ENCODE measurements at places on chromosomes 7 and 10.
A peak's percentile ranks its signal among the peaks of the same experiment; 100 is the strongest.

DNA sequence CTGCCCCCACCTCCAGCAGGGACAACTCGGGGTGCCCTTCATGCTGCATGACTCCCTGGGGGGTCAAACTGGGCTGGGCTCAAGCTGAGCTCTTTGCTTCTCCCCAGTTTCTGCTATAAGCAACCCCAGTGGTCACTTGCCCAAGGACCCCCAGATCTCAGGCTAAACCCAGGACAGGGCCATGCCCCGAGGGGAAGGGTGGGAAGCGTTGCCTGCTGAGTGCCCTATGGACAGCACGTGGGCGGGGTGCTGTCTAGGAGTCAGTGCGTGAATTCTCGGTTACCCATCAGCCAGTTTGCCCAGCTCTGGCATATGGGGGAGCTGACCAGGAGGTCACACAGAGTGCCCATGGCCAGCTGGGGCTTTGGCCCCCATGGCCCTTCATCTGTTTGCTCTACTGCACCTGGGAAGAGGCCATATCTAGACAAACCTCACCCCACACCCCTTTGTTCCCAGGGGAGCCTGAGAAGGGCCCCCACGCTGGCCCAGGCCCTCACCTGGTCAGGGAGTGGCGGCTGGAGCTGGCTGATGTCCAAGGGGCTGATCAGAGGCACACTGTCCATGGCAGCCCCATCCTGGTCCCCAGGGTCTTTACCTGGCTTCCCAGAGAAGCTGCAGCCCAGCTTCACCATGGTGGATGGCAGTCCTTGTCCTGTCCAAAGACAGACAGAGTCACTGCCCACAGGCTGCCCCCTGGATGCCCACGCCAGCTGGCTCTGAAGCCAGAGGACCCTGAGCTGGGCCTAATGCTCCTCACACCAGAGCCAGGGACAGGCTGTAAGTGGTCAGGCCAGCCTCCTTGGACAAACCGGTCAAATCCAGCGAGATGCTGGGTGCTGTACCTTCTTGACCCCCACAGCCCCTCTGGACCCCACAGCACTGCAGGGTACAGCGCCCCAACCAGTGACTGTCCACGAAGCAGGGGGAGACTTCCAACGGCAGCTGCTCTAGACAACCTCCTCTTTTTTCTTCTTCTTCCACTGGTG is 8.0 kb downstream of the CALY start:
- no peak for DNase-seq

GRCh38 chr10:30434273-30435072 is 489 bp downstream of the MAP3K8 start:
- peak; percentile 52 for DNase-seq

DNA sequence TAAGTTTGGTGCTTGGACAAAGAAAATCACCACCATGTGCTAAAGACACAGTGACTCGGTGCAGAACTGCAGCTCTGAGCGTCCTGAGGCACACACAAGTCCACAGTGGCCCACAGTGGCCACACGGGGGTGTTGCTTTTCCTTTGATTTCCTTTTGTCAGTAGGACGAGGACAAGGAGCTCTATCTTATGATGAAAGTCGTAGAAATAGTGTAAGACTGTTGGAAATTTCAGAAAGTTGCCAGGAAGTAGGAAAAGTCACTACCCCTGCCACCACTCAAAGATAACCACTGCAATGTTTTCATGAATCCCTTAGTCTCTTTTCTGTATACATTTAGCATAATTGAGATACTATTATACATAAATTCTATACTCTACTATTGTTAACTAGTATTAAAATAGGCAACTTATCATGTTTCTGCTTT is 146.0 kb downstream of the TNS3 start:
- DNase-seq, result peak; percentile 74

DNA sequence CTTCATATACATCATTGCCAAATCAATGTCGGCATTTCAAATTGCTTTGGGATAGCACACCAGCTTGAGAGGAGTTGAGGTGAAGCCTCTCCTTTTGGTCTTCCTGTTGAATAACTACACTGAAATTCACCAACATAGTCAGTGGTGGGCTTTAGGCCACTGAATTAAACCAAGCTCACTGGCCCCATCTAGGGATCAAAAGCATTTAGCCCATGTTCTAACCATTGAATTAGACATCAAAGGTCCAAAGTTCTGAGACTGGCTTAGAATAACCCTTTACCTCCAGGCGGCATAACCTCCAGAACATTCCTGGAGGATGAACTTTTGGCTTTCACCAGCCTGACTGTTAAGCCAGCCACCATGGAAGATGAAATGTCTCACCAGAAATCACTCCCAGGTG is 54.6 kb downstream of the BPGM start:
- peak; percentile 65 for DNase-seq

DNA sequence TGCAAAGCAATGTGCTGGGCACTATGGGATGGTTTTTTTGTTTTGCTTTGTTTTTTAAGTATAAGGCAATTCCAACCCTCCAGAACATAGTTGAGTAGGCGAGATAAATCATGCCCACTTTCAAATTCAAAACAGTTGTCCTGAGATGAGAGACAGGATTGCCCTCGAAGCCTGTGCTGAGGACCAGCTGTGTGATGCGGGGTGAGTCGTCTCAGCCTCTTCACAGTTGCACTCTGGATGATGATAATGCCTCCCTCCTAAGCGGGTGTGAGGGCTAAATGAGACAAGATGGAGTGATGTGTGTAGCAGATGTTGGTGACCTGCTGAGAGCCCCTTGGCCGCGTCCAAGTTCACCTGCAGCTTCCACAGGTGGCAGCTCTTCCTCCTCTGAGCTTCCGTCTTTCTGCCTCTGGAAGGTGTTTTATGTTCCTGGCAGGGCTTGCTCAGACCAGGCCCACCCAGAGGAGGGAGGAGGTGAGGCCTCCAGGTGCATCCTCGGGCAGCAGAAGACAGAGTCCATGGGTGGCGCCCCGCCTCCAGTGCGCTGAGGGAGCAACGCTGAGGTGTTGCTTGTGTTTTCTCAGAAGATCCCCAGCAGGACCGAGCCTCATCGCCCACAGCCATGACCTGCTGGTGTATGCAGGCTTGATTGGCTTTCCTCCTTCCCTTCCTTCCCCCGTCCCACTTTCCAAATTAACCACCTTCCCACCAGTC is 30.6 kb downstream of the ECHDC3 start:
- DNase-seq, result no peak

- no peak for DNase-seq
Observed at GRCh38 chr7:93935102-93935501, 13.6 kb downstream of the GNG11 start.

- no peak for DNase-seq
Observed at GRCh38 chr10:80405626-80406025, 2.7 kb upstream of the PRXL2A start.

- no peak for DNase-seq
Observed at GRCh38 chr10:11282661-11283060, 265.0 kb downstream of the CELF2 start.

DNA sequence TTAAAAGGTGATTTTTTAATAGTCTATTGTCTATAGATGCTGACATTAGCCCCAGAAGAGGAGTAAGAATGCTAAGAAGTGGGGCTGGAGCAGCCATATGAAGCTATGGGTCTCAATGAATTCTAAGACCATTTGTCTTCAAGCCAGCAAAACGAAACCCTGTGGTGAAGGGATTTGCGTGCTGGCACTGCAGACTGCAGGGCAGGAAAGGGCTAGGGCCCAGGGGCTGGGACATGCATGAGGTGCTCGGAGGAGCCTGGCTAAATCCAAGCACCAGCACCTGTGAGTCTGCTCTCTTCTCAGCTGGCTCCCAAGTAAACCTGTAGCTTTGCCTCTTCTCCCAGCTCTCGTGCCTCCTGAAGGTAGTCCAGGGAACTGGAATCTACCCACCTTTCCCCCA is 1.3 kb upstream of the NDST2 start:
- no peak for DNase-seq

DNA sequence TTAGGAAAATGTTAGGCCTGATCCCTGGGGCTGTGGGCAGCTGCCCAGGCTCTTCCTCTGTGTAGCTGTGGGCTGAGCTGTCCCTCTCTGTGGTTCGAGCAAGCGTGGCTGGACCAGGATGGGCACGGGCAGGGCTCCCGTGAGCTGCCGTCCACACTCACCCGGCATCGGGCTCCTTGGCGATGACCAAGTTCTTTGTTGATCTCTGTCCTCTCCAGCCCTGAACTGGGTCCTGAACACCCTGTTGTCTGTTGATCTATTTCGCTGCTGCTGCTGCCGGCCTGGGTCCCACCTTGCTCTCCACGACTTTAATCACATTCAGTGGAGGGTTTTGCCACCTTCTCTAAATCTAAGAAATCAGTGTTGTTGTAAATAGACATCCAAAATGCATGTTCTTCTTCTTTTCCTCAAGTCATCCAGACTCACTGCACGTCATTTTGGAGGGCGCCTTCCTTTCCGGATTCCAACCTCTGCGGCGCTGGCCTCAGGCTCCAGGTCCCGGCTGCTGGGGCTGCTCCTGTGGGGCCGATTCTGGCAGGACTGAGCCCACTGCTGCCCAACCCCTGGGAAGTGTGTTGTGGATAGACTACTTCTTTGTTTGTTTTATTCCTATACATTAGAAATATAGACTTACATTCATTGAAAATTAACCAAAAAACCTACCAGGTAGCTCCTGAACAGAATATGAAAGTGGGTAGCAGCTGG is 100.6 kb downstream of the DYNC2I1 start:
- no peak for DNase-seq

GRCh38 chr7:155584261-155584660 is 37.9 kb upstream of the CNPY1 start:
- DNase-seq, result no peak

- DNase-seq, result no peak
Observed at GRCh38 chr10:132714096-132714985, 71.6 kb downstream of the NKX6-2 start.

DNA sequence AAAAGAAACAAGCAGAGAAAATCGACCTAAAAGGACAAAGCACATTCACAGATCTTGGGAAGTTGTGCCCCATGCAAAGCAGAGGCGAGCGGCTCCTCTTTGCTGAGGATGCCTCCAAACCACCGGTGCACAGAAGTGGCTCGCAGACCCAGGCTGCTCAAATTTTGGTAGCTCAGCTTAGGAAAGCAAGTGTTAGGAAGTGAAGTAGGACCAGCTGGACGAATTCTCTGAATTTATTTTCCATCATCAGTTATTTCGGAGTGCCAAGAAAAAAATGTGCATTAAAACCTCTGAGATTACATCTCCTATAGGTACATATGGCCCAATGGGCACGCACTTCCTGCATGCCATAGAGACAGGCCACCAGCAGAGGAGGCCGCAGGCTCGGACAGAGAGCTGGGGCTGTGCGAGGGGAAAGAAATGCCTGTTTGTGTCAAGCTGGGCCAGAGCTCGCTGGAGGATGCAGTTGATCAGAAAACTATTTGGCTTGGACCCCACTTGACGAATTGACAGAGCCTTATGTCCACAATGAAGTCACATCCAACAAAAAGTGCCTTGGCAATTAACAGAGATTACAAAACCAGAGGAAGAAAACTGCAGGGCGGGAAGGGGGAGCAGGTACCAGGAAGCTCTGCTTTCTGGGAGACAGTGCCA is 122.3 kb upstream of the LYZL2 start:
- DNase-seq, result peak; percentile 72

GRCh38 chr7:5692845-5693278 is 88.6 kb downstream of the RNF216 start:
- no peak for DNase-seq

GRCh38 chr10:27542812-27543211 is 38.7 kb downstream of the RAB18 start:
- DNase-seq, result no peak

GRCh38 chr7:84722086-84722485 is 464.8 kb downstream of the SEMA3D start:
- DNase-seq, result no peak

DNA sequence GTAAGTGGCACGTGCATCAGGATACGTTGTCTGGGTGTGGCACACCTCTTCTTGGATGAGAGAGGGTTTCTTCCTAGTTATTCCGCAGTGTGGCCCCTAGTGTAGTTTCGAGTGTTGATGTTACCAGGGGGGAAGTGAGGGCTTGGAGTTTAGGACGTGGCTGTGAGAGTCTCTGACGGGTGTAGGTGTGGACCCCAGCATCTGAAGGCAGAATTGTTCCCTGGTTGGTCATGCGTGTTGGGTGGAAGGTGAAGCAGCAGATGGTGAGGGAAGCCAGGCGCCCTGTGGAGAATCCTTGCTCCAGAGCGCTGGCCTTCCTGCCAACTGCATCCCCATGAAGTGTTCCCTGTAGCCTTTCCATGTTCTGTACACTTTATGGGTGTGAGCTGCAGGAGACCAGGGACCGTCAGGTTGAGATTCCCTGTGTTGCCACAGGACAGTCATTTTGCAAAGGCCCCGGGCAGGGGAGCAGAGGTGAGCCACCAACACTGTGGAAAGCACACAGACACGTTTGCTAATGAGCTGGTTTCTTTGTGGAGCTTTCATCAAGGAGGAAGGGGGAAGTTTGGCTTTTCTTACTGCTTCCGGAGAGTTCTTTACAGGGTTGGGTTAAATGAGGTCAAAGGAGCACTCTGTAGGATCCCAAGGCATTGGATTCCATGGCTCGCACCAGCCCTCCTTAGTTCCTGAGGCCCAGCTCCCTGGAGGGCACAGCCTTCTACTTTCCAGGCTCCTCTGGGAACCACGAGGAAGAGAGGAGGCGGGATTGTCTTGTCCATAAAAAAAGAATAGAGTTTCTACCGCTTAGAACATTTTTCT is 32.0 kb downstream of the TSPAN14 start:
- DNase-seq, result no peak

- no peak for DNase-seq
Observed at GRCh38 chr10:119516381-119517234, 25.9 kb downstream of the RGS10 start.

DNA sequence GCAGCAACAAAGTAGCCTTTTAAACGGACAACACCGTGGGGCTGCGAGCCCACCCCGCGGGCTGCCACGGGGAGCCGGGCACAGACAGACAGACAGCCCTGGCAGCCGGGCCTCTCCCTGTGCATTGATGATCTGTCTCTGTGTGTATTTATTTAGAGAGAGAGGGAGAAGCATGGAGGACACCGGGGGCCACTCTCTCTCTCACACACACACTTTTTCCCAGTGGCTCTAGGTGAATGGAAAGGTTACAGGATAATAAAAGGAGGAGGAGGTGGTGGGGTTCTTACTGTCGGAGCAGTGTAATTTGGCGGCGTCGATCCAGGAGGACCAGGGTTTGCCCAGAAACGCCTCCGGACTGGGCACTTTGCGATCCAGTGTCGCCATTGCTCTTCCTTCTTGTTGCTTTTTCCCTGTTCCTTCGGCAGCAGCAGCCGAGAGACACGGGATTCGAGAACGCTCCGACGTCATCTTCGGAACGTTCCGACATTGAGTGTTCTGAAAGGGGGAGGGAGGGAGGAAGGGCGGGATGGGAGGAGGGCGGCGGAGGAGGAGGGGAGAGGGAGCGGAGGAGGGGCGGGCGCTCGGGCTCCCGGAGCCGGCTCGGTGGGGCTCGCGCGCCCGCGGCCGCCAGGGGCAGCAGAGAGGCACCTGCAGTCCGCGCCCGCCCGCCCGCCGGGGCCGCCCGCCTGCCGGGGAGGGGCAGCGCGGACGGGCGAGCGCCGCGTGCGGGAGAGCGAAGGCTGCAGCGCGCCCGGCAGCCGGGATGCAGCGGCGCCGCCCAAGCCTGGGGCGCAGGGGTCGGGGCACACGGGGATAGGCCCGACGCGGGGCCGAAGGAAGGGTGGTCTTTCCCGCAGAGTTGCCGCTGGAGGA is at the start of gene ATXN7L1:
Gene ATXN7L1, minus strand, starts transcription at position 509 of the 873 bp plus-strand sequence. Its CDS starts 41 bp downstream, at position 468.
- DNase-seq, result peak; percentile 82

- DNase-seq, result no peak
Observed at GRCh38 chr10:130902471-130902870, 409.1 kb downstream of the TCERG1L start.

Data from hematopoietic multipotent progenitor cell treated with erythropoietin and hydrocortisone succinate and interleukin-3 and kit ligand, for 17 days (in vitro differentiated cells).